IPS DF 19.7 (cell line): ENCODE measurements at places on chromosomes 7 and 10.

GRCh38 chr10:23099816-23100215 lies 4.4 kb downstream of the MSRB2 start:
- no peak for DNase-seq

- no peak for DNase-seq
Observed at GRCh38 chr7:111840528-111840927, 278.2 kb upstream of the IMMP2L start.

GRCh38 chr10:118968482-118968881 lies 61.0 kb upstream of the NANOS1 start:
- no peak for DNase-seq

DNA sequence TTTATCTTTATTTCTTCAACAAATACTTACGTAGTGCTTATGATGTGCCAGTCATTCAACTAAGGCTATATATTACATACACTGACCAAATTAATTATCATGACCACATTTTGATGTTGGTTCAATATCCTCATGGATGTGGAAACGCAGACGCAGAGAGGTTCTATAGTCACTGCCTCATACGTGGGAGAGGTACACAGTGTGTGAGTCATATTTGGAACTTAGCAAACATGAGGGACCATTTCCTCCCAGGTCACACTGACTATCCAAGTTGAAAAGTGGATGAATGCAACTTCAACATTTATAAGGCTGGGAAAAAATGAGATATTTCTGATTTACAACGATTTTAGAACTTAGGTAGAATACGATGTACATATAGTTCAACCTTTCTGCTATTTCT lies 113.6 kb downstream of the PRLHR start:
- no peak for DNase-seq

GRCh38 chr7:12162415-12163113 lies 48.5 kb upstream of the TMEM106B start:
- no peak for DNase-seq

DNA sequence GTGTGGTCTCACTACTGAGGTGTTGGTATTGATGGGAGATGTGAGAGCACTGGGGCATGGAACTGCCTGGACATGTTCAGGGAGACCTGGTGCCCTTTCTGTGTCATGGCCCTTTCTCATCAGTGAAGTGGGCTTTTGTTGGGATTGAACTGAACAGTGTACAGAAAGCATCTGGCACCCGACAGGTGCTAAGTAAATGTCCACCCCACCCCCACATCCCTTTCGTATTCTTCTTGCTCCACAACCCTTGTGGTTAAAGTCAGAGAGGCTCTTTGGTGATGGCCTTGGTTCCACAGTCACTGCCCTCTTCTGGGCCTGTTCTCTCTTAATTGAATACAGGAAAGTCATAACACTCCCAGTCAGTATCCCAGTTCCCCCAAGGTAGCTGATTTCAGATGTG lies 5.4 kb downstream of the NOM1 start:
- DNase-seq = no peak

- DNase-seq = no peak
Observed at GRCh38 chr10:100709146-100710082, 36.0 kb upstream of the PAX2 start.

DNA sequence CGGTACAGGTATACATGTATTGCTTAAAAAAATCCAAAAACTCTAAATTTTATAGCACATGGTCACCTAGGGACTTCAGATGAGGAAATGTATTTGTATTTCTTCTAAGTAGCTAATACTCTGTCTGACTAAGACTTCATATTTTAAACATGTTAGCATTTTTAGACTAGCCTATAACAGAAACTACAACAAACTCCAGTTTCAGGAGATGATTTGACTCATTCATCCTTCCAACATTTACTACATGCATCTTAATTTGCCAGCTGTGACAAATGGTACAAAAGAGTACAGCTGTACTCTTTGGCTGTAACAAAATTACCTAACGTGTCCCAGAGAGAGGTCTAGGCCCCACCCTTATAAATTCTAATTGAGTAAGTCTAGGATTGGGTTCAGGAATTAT lies 22.2 kb downstream of the TMEM209 start:
- no peak for DNase-seq

GRCh38 chr7:82257118-82257695 lies 186.4 kb downstream of the CACNA2D1 start:
- DNase-seq = no peak

DNA sequence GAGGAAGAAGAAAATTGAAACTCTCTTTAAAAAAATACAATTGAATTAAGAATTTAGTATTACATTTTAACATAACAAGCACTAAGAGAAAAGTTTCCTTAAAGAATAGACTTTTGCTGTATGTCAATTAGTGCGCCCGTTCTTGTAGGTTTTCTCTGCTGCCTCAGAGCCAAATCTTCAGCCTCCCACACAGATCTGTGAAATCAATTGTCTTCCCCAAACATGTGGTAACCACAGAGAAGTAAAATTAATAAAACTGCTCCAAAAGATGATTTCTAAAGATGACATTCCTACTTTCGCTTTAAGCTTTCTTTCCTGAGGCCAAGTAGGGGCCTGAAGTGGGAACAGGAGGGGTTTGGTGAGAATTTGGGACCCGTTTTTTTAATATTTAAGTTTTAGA lies 113.2 kb upstream of the ADO start:
- DNase-seq = no peak

GRCh38 chr7:148921806-148922205 lies 37.7 kb upstream of the EZH2 start:
- DNase-seq = no peak

DNA sequence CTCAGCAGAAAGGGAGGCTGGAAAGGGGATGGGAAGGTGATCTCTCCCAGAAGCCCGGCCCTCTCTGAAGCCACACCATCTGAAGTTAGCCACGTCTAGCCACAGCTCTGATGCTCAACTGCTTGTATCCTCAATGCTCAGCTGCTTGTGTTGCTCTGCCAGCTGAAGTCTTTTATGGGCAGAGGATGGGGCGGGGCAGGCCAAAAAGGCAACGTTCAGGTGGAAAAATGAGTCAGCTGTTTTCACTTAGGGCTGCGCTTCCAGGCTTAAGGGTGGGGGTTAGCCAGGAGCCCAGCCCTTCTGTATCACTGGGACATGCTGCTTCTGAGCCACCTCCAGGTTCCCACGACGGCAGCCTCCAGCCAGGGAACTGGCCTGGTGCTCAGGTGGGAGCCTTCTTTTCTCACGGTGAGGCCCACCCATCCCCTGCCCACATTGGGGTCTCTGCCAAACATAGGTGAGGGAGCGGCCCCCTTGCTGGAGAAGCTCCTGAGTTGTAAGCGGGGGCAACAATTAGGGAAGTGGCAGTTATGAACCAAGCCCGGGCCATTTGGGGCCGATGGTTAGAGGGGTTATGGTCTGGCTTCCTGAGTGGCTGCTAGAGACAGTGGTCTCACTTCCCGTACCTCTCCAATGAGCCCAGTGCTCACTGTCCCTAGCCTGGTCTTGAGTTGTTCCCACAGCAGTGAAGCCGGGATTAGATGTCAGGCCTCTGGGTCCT lies 44.9 kb upstream of the CNPY1 start:
- DNase-seq = no peak

- no peak for DNase-seq
Observed at GRCh38 chr10:114402871-114403540, 1.3 kb downstream of the AFAP1L2 start.

DNA sequence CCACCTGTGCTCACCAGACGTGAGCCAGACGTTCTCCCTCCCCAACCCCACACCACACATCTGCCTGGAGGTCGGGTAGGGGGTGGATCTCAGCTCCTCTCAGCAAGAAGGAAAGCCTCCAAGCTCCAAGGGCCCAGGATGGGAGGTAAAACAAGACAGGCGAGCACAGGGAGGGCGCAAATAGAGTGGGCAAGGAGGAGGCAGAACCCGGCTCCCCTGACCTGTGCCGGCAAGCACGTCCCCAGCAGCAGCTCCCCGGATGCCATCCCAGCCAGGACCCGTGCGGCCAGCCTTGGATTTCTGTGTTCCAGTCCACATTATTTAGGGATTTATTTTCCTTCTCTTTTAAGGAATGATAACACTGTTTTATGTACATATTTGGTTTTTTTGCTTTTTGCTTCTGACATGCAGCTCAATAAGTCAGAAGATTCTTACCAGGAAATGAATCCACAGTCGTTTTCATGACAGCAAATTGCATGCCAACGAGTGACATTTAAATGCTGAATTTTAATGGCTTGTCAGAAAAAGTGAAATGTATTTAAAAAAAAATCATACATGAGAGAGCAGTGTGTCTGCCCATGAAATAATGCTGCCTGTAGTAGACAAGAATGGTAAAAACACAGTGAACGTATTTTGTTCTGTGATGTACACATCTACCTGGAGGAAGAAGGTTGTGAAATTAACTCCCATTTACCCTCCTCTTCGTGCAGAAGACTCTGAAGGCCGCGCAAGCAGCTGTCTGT lies 276.5 kb downstream of the PTPRN2 start:
- DNase-seq = no peak

- DNase-seq = no peak
Observed at GRCh38 chr7:157399086-157399687, 62.4 kb downstream of the DNAJB6 start.

DNA sequence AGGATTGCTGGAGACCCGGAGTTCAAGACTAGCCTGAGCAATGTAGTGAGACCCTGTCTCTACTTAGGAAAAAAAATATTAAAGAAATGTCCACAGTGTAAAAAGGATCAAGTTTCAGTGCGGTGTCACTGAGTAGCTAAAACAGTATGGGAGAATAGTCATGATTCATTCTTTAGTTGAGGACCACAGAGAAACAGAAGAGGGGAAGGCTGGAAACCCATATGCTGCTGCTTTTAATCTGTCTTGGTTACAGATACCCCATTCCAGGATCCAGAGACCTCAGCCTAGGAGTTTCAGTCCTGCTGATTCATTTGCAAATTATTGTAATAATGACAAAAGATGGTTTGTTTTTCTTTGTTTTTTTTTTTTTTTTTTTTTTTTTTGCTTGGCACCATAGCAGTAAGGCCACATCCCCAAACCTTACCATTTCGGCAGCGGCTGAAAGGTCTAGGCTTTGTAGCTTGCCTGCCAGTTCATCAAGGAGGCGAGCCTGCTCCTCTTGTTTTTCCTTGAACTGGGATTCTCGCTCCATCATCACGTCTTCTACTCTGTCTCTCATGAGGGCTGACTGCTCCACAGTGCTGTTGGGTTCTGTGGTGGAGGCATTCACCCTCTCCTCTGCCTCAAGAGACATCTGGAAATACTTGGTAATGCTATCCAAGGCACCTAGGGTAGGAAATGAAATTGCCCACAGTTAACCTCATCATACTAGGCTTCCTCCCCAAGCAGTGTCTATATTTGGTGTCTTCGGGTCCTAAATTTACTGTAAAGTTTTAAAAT lies 44.2 kb downstream of the DLD start:
- DNase-seq = no peak

DNA sequence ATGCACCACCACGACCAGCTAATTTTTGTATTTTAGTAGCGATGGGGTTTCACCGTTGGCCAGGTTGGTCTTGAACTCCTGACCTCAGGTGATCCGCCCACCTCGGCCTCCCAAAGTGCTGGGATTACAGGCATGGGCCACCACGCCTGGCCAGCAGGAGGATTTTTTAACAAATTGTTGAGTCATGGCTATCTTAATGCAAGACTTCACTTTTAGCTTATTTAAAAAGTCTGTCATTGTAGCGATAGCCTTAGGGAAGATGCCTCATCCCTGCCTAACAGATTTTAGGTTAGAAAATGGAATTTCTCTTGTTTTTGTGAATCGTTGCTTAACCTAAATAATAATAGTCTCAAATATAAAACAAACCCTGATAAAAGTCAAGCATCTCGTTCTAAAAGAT lies 35.5 kb downstream of the PPP2R2D start:
- DNase-seq = no peak

DNA sequence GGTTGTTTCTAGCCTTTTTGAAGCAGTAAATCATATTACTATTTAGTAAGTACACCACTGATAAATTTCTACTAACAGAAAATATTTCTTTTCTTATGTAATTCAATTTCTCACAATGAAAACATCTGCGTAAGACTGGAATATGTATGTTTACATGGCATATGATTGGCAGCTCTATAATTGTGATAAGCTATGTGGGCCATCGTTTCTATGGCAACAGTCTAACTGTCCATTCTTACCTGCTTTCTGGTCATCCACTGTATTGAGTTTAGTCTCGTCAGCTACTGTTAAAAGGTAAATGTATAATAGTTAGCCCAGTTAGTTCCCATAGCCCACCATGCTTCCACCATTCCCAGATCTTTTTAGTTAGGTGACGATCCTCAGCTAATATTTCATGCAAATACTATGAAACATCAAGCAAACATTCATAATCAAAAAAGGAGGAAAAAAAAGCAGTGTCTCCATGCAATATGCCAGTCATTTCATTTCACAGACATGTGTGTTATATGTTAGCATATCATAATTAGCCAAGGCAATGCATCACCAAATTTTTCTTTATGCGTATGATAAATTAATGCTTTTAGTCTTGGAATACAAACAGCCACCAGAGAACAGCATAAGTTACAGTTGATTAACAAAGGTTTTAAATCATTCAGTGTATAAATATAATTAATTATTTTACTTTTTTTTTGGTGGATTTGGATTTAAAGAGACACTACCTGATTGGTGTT lies 479.0 kb downstream of the PARD3 start:
- no peak for DNase-seq
